T-helper 22 cell (primary cell): ENCODE measurements at places on chromosomes 1 and 21.

DNA sequence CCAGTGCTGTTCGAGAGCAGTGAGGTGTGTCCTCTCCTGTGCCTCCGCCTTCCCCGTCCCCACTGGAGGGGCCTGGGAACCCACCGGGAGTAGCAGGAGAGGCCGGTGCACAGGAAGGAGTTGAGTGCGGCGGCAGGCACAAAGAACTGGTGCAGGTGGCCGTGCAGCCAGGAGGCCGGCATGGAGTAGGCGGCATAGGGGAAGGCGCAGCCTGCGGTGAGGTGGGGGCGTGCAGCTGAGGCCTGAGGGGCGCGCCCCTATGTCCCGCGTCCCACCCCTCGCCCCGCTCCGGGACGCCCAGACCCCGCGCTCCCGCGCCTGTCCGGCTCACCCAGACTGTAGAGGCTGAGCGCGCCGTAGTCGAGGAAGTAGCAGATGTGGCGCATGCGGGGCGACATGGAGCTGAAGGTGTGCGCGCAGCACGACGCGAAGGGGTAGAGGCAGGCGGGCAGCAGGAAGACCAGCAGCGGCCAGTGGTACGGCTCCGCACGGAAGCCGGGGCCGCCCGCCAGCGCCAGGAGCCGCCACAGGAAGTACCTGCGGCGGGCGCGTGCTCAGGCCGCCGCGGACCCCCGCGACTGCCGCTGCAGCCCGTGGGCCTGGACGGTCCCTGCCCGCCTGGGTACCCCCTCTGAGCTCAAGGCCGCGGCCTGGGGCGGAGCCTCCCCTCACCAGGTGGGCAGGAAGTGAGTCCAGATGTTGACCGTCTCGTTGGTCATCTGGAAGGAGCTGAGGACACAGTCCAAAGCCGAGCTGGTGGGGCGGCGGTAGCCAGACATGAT is 2.2 kb downstream of the PAQR6 start:
- DNase-seq, result peak; percentile 11

- DNase-seq, result no peak
Measured at GRCh38 chr1:234961456-234962339, 166.9 kb downstream of the TOMM20 start.

- DNase-seq, result no peak
Measured at GRCh38 chr1:115560027-115560426, 81.7 kb upstream of the VANGL1 start.

DNA sequence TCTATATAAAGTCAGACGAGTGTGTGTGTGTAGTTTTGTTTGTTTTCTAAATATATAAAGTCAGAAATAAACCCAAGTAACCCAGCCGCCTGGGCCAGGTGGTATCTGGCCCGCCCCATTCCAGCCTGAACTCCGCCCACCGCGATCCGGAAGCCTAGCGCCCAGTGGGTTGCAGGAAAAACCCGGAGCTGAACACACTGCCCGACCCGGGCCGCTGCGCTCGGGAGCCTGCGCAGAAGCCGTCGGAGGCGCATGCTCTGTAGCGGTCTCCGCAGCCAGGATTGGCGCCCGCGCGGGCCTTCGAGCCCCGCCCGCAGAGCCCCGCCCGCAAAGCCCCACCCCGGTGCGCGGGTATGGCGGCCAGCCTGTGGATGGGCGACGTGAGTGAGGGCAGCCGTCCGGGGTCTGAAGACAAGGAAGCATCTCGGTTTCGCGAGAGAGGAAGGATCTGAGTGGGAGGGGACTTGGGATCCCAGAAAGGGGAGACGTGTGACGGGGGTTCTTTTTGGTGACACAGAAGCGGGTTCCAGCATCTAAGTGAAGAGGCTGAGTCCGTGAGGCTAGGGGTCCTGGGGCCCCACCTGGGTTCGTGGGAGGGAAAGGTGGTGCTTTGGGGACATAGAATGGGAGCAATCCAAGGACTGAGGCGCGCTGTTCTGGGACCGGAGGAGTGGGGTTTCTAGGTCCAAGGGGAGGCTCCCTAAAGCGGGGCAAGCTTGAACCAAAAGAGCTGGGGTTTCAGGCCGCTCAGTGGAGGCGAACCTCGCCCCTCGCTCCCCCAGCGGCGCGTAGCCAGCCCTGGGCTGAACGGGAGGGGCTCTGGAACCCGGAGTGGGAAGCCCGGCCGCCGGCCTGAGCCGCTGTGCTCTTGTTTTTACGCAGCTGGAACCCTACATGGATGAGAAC is at the start of gene TRNAU1AP:
TSS of gene TRNAU1AP (plus strand) at position 328 of the 906 bp plus-strand sequence. CDS start at position 354, 26 bp downstream.
- DNase-seq, result peak; percentile 93

DNA sequence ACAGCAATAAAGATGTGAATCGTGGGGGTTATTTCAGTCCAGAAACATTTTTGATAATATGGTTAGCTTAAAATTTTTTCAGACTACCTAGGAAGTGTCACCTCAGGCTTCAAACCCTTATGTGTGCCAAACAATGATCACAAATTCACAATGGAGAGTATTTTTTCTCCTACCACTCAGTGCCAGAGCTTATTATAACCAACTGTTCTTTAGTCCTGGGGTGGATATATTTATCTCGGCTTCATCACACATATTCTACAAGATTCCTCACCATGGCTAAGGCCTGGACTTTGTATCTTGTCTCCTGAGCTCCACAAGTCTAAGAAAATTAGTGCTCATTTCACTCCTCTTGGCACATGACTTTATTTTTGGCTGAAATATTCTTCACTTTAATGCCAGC is 629.1 kb downstream of the RWDD3 start:
- DNase-seq, result no peak

DNA sequence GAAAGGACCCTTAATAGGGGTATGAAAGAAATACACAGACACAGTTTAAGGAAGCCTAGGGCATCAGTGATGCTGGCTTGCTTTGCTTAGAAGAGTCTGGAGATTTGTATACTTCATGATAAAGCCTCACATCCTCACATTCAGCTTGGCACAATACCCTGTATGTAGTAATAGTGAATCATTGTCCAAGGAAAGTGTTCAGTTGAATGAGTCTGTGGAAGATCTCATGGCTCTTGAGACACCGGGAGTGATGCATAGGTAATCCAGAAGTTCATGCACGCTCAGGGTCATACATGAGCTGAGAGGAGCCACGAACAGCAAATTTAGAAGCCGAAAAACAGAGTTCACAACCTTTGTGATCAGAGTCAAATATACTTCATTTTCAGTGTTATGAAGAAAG is 537.2 kb upstream of the TMPRSS15 start:
- no peak for DNase-seq
